ENCODE measurements at places on chromosomes 7 and 10.

GRCh38 chr7:35721288-35721687 is 26.4 kb upstream of the HERPUD2 start:
- no peak for DNase-seq

GRCh38 chr7:2182461-2182860 is 50.3 kb downstream of the MAD1L1 start:
- DNase-seq: no peak

DNA sequence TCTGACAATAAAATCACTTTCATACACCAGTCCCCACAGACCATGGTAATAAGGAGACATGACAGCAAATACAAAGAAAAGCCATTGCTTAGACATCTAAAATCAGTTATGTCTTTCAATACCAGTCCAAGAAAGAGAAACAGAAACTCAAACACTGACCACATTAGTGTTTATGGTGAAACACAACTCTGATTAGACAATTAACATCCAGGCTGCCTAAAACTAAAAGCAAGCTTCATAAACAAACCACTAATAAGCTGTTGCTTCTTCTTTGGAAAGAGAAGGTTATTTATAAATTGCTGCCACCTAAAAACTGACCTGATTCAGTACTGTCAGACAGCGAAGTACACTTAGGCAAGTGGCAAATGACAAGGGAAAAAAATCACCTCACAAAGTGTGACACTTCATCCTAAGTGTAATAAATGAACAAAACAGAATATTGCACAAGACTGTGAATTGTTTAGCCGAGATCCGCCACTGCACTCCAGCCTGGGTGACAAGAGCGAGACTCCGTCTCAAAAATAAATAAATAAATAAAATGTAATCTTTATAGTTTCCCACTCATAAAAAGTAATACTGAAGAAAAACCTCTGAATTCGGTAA is 277.4 kb downstream of the PARD3 start:
- no peak for DNase-seq

- DNase-seq: no peak
These were observed 31.8 kb downstream of the CRHR2 start for GRCh38 chr7:30650421-30650808.

GRCh38 chr7:18962031-18962430 is 155.4 kb downstream of the TWIST1 start:
- DNase-seq: peak; percentile 36

DNA sequence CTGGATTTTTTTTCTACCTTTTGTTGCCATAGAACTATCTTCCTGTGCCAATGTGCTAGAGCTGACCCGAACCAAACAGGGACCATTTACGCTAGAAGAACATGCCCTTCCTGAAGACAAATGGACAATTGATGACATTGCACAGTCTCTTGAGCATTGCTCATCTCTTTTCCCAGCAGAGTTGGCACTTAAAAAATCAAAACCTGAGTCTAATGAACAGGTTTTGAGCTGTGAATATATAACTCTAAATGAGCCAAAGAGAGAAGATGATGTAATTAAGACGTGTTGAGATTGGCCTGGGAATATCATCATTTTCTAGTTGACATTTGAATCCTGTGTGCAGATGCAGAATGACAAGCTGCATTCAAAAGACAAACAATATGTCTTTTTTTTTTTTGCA is 37.1 kb downstream of the TRUB1 start:
- DNase-seq: no peak

- no peak for DNase-seq
These were observed 28.6 kb downstream of the MTURN start for GRCh38 chr7:30163231-30163894.

GRCh38 chr7:90713628-90714027 is 117.5 kb downstream of the CDK14 start:
- DNase-seq: no peak

DNA sequence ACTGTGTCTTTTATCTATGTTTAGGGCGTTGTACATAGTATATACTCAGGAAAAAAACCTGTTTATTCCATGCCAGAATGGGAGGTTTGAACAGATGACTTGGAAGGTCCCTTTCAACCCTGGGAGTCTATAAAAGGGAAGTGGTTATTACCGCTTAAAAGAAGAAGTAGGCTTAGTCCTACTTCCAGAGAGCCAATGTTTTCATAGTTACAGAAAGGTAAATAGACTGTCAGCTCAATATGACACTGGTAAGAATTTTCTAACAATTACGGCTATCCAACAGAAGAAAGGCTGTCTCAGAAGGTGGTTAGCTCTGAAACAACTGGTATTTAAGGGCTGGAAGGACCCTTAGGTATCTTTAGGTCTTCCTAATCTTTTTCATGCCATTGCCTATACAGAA is 1.1 kb upstream of the TFAM start:
- peak; percentile 29 for DNase-seq

DNA sequence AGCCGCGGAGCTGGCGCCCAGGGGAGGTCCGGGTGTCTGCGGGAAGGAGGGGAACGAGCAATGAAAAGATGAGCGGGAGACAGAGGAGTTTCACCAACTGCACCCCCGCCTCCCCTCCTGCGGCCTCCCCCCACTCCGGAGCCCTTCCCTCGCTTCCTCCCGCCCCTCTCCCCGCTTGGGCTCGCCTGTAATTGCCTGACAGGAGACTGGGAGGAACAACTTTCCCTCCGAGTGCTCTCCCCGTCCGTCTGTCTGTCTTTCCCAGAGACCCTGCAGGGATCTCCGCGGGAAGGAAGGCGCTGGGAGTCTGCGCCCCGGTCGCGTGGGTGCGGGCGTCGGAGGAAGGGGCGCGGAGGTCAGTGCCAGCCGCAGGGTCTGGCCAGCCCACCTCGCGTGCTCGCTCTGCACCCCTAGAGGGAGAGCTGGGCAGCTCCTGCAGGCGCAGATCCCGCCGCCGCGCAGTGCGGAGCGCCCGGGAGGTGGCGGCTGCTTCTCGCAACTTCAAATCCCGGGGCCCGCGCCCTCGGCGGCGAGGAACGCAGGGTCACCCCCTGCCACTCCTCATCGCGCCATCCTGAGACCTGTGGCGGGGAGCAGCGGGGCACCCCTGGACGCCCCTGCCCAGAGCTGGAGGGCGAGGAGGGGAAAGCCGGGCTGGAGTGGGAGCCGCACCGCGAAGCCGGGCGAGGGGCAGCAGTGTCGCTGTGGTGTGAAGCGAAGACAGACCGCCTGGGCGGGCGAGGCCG is 511 bp upstream of the NRP1 start:
- DNase-seq: peak; percentile 93

GRCh38 chr7:81637534-81637933 is 132.3 kb downstream of the HGF start:
- no peak for DNase-seq

DNA sequence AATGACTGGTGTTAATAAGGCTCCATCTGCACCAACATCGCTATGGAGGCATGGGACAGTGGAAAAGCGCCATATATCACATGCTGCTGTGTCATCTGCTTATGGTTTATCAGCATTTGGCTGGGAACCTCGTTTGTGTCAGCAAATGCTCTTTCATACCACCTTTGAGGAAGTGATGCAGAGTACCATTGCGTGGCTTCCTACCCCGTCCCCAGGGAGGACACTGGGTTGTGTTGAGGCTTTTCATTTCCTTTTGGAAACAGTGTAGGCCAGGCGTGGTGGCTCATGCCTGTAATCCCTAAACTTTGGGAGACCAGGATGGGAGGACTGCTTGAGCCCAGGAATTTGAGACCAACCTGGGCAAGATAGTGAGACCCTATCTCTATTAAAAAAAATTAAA is 6.8 kb downstream of the TACR2 start:
- no peak for DNase-seq

- no peak for DNase-seq
These were observed 10.8 kb upstream of the LRRC4 start for GRCh38 chr7:128042012-128042411.

- DNase-seq: peak; percentile 82
These were observed 48.4 kb downstream of the BRI3 start for GRCh38 chr7:98329791-98330373.

GRCh38 chr10:97037365-97038361 is 148.1 kb downstream of the SLIT1 start:
- DNase-seq: peak; percentile 68

GRCh38 chr7:69243016-69243415 is 355.3 kb upstream of the AUTS2 start:
- DNase-seq: no peak

- DNase-seq: no peak
These were observed 24.7 kb downstream of the GHRHR start for GRCh38 chr7:30988351-30989005.
